ENCODE measurements at places on chromosomes 16 and 17.

- no peak for DNase-seq
Measured at GRCh38 chr17:3799181-3799945, 1.6 kb downstream of the ITGAE start.

DNA sequence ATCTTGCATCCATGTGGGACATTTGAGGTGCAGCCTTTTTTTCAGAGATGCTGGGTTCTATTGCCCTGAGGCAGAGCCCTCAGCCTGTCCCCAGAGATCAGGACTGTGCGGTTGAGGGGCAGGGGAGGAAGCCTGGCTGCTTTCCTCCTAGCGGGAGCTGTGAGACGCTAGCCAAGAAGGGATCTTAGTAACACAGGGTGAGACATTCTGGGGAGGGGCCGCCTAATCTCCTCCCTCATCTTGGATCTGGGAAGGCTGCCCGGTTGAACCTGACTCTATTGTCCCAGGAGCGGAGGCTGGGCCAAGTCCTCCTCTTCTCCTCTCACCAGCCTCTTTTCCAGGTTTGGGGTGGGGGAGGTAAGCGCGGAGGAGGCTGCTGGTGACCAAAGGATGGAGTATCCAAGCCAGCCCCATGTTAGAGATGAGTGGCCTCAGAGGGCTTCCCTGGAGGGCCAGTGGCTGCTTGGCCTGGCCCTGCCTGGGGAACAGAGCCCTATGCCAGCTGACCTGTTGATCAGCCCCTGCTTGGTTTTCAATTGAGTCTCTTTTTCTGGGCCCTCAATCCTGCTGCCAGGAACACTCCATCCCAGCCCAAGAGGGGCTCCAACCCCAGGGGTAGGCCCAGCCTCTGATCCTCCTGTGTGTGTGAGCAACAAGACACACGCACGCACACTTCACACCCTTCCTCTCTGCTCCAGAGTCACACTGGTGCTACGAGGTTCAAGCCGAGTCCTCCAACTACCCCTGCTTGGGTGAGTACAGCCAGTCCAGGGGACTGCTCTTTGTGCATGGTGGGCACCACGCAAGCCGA, 5.0 kb downstream of the CA4 start:
- no peak for DNase-seq

DNA sequence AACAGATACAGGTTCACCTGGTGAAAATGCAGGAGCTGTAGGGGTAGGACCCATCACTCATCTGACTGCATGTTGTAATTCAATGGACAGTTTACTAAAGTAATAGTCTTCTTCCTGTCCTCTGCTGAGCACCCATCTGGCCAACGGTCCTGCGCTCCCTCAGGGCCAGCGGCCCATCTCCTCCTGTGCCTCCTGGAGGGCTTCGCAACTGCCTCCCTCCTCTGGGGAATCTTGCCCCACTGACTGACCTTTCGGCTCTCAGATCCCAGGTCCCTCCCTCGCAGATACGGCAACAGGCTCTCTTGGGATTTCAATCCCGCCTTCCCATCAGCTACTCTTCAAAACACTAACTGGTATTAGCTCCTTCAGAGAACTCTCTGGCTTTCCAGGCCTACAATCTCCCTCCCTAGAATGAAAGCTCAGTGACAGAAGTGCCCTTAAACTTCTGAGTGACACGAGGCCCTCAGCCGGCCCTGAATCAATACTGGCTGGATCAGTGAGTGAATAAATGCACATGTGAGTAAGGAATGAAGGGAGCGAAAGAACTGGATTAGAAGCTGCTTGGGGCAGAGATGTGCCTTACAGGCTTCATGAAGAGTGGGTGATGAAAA, 1.3 kb downstream of the PEMT start:
- no peak for DNase-seq

DNA sequence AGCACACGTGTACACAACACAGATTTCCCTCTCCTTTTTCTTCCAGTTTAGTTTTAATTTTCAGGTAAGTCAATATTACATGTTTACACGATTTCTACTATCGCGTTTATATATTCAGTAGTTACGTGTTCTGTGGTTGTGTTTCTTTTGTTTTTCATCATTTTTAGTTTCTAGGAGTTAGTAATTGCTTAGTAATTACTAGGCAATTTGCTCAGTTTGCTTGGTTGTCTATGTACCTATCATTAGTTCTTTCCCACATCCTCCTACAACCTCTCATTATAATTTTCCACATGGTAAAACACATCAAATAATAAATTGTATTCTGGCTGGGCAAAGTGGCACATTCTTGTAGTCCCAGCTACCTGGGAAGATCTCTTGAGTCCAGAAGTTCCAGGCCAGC, 24.6 kb upstream of the GUCY2D start:
- no peak for DNase-seq

DNA sequence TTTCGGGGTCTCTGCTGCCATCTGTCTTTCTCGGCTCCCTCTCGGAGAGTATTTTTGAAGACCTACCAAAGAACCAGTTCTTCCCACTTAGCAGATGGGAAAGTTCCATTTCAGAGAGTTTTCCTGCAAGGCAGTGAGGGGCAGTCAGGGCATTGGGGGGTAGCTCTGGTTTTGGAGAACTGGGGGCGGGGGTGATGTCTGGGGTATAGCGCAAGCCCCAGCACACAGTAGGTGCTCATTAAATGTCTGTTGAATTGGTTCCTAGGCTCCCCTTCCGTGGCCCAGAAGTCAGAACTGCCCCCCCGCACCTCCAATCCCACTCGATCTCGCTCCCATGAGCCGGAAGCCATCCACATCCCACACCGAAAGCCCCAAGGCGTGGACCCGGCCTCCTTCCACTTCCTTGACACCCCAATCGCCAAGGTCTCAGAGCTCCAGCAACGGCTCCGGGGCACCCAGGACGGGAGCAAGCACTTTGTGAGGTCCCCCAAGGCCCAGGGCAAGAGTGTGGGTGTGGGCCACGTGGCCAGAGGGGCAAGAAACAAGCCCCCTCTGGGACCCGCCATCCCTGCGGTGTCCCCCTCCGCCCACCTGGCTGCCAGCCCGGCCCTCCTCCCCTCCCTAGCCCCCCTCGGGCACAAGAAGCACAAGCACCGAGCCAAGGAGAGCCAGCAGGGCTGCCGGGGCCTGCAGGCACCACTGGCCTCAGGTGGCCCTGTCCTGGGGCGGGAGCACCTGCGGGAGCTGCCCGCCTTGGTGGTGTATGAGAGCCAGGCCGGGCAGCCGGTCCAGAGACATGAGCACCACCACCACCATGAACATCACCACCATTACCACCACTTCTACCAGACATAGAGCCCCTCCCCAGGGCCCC, 47.9 kb downstream of the SNX20 start:
- DNase-seq: no peak

DNA sequence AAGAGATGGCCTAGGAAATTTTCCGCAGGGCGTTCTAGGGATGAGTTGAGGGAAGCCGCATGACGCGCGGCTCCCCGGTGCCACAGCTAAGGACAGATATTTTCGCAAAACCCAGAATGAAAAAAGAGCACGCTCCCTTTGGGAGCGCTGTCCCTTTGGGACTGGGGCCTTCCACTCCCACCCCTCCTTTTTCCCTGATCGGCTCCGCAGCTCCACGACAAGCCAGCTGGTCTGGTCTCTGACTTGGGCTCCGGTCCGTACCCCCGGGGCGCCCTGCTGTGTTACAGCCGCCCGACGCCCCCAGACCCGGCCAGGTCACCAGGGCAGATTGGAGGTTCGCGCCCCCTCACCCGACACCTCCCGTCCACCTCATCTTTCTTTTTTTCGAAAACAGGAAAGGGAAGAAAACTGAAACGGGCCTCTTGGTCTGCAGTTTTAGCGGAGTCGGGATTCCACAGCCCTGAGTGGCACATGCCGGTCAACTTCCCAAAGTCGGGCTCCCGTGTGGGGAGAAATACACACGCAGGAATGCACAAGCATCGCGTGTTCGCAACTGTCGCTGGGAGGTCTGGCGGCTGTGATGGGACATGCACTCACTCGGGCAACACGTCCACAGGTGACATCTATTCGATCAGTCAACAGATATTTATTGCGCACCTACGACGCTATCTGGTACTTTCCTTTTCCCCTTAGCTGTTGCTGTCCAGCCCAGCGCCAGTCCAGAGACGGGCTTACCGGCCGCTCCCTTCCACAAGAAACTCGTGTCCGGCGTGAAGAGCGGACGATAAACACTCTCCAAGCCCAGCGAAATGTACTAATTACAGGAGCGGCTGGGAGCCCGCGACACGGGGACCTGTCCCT, 3.9 kb upstream of the SOX9 start:
- DNase-seq: no peak

DNA sequence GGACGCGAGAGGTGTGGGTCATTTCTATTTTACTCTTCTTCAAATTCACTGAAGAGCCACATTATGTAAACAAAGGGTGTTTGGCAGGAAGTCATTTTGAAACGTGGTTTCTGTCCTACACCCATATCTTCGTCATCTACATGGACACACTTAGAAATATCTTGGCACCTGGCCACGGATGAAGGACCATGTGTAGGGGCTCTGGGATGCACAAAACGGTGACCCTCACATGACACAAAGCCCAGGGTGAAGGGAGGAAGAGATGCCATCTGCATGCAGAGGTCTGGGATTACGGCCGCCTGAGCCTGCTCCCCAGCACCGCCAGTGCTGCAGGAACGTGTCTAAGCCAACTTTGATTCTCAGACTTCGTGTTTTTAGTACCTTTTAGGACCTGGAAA, 130.2 kb upstream of the CHMP6 start:
- DNase-seq: no peak

DNA sequence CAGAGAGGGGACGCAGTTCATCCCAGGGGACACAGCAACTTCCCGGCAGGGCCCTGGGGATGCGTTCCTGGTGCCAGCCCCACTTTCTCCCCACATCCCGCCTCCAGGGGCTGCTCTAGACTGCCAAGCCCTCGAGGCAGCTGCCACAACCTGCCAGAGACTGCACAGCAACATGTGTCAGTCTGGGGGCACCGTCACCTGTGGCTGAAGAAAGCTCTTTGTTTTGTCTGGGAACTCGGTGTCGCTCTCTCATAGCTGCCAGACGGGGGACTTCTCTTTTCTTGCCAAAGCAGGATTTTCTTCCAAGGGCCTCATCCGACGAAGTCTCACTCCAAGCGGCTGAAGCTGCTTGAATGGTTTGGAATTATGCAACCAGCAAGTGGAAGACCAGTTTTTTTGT, 43.7 kb downstream of the COTL1 start:
- DNase-seq: no peak

- no peak for DNase-seq
Measured at GRCh38 chr16:48143812-48144368, 11.9 kb downstream of the ABCC12 start.

- DNase-seq: no peak
Measured at GRCh38 chr17:2963332-2964027, 99.9 kb downstream of the OR1D5 start.

DNA sequence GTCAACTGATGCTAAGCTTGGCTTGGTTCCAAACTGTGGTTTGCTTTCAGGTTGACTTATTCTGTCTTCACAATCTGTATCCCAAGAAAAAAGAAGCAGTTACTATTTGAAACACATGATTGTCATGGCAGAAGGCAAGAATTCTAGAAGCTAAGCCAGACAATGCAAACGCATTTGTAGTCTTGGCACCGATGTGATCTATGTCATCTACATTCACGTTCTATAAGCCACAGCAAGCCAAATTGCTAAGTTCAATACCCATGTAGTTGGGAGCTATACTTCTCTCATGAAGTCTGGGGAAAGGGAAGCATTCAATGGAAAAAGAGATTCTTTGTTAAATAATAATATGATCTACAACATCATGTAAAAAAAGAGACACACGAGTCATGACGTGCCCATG, 18.3 kb upstream of the KIF2B start:
- no peak for DNase-seq

GRCh38 chr16:62190426-62190825, 154.2 kb upstream of the CDH8 start:
- no peak for DNase-seq

- DNase-seq: no peak
Measured at GRCh38 chr17:72915625-72916081, 176.8 kb downstream of the SLC39A11 start.

GRCh38 chr16:89330177-89330856, 112.8 kb downstream of the ZNF778 start:
- DNase-seq: no peak

- no peak for DNase-seq
Measured at GRCh38 chr17:78226759-78227454, 4.5 kb upstream of the TMEM235 start.

DNA sequence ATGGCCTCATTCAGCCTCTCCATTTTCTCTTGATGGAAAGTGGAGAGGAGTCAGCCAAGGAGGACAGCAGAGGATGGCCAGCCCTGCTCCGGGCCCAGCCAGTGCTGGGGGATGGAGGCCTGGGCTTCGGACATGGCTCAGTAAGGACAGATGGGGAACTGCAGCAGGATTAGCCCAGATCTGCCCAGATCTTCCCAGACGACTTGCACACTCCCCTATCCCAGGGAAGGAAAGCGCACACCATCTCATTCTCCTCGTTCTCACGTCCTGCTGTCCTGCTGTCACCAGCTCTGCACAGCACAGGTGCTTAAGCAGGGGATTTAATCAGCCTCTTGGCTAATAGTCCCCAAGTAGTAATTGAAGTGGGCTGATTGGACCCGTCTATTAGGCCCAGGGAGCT, 100.2 kb upstream of the SDK2 start:
- no peak for DNase-seq

DNA sequence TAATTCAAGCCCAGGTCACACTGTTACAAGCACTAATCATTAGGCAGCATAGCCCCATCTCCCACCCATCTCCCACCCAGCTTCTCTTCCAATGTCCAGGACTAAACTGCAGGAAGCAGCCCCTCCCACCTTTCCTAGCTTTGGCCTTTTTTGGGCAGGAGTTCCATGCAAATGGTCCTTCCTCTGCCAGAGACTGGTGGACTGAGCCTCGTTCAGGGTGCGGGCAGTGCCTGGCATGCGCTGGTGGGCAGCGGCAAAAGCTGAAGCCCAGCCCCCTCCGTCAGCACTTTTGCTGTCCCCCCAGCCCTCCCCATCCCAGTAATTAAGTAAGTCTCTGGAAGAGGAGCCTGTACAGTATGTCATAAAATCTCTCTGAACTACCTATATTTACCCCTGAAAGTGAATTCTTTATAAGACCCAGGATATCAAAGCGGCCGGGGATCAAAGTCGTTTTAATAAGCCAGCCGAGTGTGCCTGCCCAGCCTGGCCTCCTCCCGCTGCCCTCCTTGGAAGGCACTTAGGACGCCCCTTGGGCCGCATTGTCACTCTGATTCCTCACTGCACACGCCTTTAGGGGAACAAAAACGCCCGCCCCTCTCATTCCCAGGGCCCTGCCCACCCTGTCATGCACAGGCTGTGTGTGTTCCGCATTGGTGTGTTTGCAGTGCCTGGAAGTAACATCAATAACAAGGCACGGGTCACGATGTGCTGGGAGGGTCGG, 109.9 kb downstream of the IRX5 start:
- DNase-seq: no peak

- DNase-seq: no peak
Measured at GRCh38 chr16:71954699-71955195, 45.5 kb downstream of the PKD1L3 start.

DNA sequence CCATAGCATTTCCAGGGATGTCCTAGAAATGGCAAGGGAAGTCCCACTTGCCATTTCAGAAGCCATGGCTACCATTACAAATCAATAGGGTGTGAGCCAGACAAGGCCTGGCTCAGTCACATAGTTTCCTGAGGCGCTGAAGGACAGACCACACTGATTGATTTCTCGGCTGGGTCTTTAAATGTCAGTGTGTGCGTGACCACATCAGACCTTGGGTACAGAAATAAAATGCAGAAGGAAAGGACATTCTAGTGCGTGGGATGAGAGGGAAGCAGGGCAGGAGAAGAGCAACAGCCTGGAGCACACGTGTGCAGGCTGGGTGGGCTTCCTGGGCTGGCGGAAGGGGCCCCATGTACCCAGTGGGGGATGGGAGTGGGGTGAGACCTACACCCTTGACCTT, 58.7 kb upstream of the LYRM9 start:
- DNase-seq: no peak
